ENCODE measurements at places on chromosomes 1 and 21. TPM values are rescaled to one million over a fixed set of nuclear protein-coding genes. Genes with fewer than 3 reads are reported as not detected.

Gene IPP
- 16.0 TPM for total RNA-seq

Gene EFCAB14
- 69.3 TPM for total RNA-seq

Gene SELENBP1
- 59.5 TPM for total RNA-seq

Gene FHL3
- 26.9 TPM for total RNA-seq

Gene TRIM63
- 0.30 TPM for total RNA-seq

Gene LCE2C
- not detected for total RNA-seq

Gene TRAF3IP3
- total RNA-seq = not detected

Gene MAN1C1
- 13.4 TPM for total RNA-seq
